ENCODE measurements at places on chromosomes 16 and 17. TPM values are rescaled to one million over a fixed set of nuclear protein-coding genes. Genes with fewer than 3 reads are reported as not detected.

The RRAD gene
- 0.36 TPM for total RNA-seq

The SYT17 gene
- 6.6 TPM for total RNA-seq

The ZSCAN10 gene
- total RNA-seq, result 0.34 TPM

The CACNG1 gene
- total RNA-seq, result 0.22 TPM

The C1QTNF8 gene
- not detected for total RNA-seq

The FBXO39 gene
- not detected for total RNA-seq

The PKD1 gene
- 97.8 TPM for total RNA-seq

The KCNG4 gene
- total RNA-seq, result not detected
